ENCODE measurements at places on chromosomes 1 and 21.

- DNase-seq, result no peak
Measured at GRCh38 chr1:242033447-242033846, 34.5 kb upstream of the MAP1LC3C start.

DNA sequence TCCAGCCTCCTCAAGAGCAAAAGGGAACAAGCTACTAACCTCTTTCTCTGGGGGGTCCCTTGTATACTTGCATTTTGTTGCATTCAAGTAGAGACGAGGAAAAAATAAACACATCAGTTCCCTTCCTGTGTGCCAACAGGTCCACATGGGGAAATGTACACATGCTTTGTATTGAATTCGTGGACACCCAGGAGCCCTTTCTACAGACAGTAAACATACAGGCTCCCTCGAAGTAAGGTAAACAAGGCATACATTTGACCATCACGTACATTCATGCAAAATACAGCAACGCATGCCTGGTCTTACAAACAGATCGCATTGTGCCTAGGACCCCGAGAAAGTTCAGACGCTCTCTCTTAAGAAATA, 1.1 kb downstream of the KCND3 start:
- no peak for DNase-seq

DNA sequence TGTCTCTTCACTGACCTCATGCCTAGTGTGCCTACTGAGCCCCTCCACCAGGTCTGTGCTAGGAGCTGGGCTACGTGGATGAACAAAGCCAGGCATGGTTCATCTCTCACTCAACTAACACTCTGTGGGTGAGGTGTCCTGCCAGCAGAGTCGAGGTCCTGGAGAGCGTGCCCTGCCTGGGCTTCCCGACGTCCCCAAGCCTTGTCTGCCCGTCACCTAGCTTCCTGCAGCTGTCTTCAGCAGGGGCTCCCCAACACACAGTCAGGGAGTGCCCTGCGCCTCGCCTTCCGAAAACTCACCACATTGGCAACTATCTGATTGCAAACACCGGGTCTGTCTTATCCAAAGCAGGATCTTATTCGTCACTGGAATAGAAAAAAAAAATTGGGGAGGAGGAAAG, 167.5 kb upstream of the ZC3H12A start:
- no peak for DNase-seq

GRCh38 chr1:47683401-47683800, 245.6 kb downstream of the FOXD2 start:
- no peak for DNase-seq

DNA sequence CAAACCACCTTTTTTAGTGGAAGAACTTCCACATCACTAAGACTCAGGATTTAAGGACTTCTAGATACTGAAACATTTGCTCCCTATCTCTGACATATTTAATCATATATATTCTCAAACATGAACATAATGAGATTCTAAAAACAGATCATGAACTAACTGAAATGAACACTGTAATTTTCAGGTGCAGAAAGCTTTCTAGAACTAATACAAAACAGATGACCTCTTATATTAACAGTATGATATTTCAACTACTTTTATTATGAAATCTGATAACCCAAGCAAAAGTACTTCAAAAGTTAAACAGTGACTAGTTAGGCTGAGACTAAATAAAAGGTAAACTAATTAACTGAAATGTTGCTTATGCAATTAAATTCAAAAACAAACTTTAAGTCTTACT, 157.5 kb downstream of the COP1 start:
- no peak for DNase-seq

GRCh38 chr1:84803604-84804003, 89.4 kb downstream of the LPAR3 start:
- no peak for DNase-seq

DNA sequence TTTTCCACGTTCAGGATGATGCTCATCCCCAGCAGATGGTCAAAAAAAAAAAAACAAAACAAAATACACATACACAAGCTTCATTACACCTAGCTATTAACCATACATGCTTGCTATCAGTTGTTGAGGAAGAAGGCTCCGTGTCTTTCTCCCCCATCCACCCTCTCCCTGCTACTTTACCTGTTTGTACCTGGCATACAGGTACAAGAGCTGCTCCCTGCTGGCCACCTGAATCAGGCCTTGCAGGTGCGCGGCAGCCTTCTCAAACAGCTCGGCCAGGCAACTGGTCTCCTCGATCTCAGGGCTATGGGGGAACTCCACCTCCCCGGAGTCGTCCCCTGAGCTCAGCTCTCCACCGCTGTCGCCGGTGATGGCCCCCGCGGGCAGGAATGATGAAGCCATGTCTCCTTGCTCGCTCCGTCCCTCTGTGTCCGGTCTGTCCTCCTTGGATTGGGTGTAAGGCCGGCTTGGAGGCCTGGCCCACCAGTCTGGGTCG, 464 bp downstream of the ACBD6 start:
- DNase-seq, result peak; percentile 5

- DNase-seq, result no peak
Measured at GRCh38 chr1:20648438-20648837, 12.7 kb downstream of the DDOST start.

- DNase-seq, result no peak
Measured at GRCh38 chr1:209732725-209733124, 23.1 kb upstream of the TRAF3IP3 start.

GRCh38 chr1:231776757-231777062, 150.1 kb downstream of the DISC1 start:
- no peak for DNase-seq

- no peak for DNase-seq
Measured at GRCh38 chr1:33424205-33424604, 6.7 kb downstream of the PHC2 start.

- DNase-seq, result no peak
Measured at GRCh38 chr1:199743227-199743626, 284.3 kb upstream of the NR5A2 start.

DNA sequence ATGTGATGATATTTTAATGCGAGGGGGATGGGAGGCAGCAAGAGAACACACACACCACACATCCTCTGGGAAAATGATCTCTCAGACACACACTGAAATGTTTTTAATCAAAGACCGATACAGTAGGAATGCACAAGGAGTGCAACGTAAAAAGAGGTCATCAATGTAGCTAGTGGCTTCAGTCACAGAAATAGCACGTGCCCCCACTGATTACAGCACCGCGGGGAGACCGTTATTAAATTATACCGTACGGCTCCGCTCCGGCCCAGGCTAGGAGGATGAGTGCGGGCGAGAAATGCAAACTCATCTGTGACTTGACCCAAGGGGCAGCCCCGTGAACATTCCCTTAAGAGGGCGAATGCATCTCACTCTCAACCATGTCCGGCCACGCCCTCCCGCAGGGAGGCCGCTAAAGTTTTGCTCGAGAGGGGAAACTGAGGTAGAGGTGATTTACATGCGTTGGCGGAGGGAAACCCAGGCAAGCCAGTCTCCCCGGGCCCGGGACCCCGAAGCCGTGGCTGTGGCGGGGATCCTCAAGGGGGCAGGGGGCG, 552 bp downstream of the UBR4 start:
- peak; percentile 13 for DNase-seq

DNA sequence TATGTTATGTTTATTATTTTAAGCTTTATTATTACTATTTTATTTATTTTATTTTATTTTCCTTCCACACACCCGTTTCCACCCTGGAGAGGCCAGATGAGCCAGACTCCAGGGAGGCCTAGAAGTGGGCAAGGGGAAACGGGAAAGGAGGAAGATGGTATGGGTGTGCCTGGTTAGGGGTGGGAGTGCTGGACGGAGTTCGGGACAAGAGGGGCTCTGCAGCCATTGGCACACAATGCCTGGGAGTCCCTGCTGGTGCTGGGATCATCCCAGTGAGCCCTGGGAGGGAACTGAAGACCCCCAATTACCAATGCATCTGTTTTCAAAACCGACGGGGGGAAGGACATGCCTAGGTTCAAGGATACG, 468 bp upstream of the MX1 start:
- no peak for DNase-seq

GRCh38 chr1:44924835-44925464, 61.4 kb downstream of the EIF2B3 start:
- no peak for DNase-seq

DNA sequence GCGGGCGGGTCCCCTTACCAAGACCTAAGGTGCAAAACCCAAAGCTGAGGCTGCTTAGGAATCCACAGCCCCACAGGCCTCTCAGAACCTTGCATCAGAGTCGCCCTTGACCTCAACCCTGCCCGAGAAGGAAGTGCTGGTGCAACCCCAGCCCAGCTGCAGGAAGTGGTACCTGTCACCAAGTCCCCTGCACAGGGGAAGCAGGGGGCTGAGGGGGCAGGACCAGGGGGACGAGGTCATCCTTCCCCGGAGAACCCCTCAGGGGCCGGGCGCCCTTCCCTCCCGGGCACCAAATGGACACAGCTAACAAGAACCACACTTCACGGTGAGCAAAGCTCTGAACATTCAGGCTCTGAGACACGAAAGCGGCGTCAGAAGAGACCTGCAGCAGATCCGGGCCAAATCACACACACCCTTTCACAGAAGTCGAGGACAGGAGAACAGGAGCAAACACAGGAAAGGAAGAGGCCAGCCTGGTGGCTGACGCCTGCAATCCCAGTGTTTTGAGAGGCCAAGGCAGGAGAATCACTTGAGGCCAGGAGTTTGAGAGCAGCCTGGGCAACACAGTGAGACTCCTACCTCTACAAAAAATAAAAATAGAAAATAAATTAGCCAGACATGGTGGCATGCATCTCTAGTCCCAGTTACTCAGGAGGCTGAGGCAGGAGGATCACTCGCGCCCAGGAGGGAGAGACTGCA, 6.4 kb downstream of the ITGB2 start:
- DNase-seq, result no peak

DNA sequence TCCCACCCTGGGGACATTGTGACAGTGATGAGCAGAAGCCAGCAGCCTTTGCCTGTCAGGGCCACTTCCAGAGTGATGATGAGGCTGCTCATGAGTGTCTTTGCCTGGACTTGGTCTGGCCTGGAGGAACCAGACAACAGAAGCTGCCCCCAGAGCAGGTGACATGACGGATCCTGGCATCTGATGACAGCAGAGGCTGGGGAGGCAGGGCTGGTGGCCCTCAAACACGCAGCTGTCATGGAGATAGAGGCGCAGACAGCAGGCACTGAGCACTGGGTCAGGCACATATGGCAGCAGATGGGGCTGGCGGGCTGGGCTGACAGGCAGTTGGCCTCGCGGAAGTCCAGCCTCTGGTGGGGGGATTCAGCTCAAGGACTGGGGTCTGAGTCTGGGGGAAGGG, 66.4 kb upstream of the STUM start:
- DNase-seq, result no peak

DNA sequence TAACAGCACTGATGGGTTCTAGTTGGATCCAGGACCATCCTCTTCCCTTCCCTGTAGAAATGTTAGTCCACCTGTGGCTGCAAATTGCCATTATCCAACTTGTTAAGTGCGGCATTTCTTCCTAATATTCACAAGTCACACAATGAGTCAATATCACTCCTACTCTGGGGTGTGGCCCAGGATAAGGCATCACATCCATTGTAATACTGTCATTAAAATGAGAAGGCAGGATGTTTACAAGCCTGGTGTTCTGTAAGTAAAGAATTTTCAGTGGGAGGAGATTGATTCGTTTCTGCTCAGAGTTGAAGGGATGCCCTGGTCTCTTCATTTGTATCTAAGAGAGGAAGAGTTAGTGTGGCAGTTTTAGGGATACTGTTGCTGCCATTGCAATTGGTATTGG, 18.1 kb upstream of the ARHGAP29 start:
- no peak for DNase-seq

DNA sequence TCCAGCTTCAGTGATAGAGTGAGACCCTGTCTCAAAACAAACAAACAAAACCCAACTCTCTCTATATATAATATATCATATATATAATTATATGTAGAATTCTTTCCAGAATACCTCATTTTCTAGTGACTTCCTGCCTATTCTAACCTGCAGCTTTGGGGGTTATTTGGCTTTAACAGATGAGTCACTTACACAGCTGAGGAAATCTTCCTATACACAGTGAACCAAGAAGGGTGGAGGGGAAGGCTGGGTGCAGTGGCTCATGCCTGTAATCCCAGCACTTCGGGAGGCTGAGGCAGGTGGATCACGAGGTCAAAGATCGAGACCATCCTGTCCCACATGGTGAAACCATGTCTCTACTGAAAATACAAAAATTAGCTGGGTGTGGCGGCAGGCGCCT, 9.2 kb downstream of the RAB29 start:
- no peak for DNase-seq

- DNase-seq, result no peak
Measured at GRCh38 chr21:46109313-46110221, 11.7 kb downstream of the COL6A2 start.

DNA sequence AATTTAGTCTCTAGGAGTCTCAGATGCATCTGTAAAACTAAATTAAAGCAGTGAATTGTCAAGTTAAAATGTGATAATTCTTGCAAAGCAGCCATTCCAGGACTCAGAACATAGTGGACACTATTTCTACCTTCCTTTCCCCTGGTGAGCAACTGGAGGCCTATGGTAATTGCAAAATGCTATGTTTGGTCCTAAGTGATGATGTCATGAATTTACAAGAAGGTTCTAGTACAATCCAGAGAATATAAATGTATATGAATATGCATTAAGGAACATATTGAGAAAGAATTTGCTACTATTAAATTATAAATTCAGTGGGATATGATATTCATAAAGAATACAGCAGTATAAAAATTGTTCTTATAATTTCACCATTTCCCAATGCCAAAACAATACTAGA, 32.6 kb downstream of the OMA1 start:
- no peak for DNase-seq

GRCh38 chr1:59223989-59224634, 72.8 kb upstream of the FGGY start:
- DNase-seq, result no peak

- no peak for DNase-seq
Measured at GRCh38 chr1:201400852-201401230, 1.7 kb upstream of the LAD1 start.

- DNase-seq, result no peak
Measured at GRCh38 chr1:31790641-31791091, 25.2 kb downstream of the SPOCD1 start.

- no peak for DNase-seq
Measured at GRCh38 chr1:105100102-105100501, 1350.4 kb downstream of the AMY1C start.

DNA sequence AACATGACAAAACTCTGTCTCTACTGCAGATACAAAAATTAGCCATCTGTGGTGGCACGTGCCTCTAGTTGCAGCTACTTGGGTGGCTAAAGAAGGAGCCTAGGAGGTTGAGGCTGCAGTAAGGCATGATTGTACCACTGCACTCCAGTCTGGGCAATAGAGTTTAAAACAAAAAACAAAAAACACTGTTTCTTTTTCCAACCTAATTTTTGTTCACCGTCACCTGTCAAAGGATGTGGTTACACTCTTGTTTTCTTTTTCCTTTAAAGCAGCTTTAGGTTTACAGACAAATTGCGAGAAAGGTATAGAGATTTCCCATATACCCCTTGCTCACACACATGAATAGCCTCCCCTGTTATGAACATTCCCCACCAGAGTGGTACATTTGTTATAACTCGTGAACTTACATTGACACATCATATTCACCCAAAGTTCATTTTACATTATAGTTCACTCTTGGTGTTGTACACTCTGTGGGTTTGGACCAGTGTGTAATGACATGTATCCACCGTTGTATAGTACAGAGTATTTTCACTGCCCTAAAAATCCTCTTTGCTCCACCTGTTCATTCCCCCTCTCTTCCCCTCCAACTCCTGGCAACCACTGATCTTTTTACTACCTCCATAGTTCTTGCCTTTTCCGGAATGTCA, 26.2 kb downstream of the SMG7 start:
- DNase-seq, result no peak

GRCh38 chr21:15130751-15131150, 66.0 kb upstream of the NRIP1 start:
- no peak for DNase-seq

Measured in stimulated activated CD8-positive, alpha-beta memory T cell treated with anti-CD3 and anti-CD28 coated beads, Interleukin-7, amount 100 ng/mL, for 1 hour (primary cell).